ENCODE measurements at places on chromosomes 13 and 19.

DNA sequence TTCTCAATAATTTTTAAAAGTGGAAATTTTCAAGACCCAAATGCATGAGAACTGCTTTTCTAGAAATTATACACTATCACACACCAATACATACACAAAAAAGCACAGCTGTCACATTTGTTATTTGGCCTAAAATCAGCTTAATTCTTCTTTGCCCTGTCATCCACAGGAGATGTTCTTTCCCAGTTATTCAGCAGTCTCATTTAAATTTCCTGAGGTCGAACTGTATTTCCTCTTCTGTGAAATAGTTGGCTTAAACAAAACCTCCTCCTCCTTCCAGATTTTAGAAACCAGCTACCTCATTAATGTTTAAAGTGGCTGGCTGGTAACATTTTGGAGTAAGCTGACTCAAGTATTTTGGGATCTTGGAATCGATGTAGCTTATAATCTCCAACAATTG, 39.1 kb downstream of the SMAD9 start:
- peak; percentile 24 for DNase-seq

GRCh38 chr19:46728208-46728607, 11.3 kb upstream of the PRKD2 start:
- DNase-seq, result no peak

GRCh38 chr19:58093071-58093470, 5.0 kb downstream of the ZSCAN18 start:
- DNase-seq, result no peak

DNA sequence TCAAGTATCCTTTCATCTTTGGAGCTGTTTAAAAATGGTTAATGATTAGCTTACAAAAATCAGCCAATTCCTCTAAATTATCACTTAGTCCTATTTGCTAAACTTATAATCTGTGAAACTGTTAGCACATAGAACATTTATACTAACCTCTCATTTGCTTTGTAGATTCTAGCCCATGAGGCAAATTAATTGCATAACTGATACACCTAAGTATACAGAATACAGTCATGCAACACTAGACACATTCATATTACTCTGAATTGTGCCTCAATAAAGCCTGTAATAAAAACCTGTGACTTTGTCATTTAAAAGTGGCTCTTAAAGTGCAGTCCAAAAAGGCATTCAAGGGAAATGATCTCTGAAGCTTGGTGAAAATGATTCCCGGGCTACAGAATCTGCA, 21.0 kb downstream of the SERPINE3 start:
- no peak for DNase-seq

DNA sequence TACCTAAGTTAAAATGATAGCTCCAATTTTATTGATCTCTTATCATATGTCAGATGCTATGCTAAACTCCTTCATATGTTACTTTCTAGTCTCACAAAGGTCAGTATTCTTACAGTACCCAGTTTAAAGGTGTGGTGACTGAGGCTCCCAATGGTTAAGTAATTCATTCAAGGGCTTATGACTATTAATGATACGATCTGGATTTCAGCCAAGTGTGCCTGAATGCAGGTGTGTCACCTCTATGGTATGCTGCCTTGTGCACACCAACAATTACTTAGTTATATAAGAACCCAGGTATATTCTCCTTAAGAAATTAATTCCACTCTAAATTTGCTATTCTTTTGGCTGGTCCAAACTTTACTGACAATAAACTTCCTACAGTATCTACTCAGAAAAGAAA, 84.6 kb upstream of the TRPC4 start:
- DNase-seq, result no peak

DNA sequence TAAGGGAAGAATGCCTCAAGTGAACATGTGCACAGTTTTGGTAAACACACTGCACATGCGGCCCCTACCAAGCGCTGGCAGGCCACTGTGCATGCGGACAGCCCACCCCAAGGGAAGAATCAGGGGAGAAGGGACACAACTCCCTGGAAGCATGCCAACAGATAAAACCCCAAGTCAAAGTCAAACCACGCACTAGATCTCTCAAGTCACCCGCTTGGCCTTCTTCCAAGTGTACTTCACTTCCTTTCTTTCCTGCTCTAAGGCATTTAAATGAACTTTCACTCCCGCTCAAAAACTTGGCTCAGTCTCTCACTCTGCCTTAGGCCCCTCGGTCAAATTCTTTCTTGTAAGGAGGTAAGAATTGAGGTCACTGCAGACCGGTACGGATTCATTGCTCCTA, 4.6 kb upstream of the RFXAP start:
- DNase-seq, result no peak

DNA sequence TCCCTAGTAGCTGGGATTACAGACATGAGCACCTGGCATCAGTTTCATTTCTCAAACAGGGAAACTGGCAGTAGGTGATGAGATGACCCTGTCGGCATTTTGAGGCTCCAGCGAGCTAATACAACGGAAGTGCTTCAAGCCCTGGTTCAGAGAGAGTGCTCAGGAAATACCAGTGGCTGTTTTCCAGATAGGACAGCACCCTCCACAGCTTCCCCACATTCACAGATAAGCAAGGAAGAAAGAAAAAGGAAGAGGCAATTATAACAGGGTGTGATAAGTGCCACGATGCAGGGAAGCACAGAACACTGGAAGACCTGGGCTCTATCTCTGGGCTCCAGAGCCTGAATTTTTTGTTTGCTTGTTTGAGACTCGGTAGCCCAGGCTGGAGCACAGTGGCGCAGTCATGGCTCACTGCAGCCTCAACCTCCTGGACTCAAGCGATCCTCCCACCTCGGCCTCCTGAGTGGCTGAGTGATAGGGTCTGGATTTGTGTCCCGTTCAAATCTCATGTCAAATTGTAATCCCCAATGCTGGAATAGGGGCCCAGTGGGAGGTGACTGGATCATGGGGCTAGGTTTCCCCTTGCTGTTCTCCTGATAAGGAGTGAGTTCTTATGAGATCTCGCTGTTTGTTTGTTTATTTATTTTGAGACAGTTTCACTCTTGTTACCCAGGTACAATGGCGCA, 43.5 kb downstream of the PIN1 start:
- DNase-seq, result no peak

DNA sequence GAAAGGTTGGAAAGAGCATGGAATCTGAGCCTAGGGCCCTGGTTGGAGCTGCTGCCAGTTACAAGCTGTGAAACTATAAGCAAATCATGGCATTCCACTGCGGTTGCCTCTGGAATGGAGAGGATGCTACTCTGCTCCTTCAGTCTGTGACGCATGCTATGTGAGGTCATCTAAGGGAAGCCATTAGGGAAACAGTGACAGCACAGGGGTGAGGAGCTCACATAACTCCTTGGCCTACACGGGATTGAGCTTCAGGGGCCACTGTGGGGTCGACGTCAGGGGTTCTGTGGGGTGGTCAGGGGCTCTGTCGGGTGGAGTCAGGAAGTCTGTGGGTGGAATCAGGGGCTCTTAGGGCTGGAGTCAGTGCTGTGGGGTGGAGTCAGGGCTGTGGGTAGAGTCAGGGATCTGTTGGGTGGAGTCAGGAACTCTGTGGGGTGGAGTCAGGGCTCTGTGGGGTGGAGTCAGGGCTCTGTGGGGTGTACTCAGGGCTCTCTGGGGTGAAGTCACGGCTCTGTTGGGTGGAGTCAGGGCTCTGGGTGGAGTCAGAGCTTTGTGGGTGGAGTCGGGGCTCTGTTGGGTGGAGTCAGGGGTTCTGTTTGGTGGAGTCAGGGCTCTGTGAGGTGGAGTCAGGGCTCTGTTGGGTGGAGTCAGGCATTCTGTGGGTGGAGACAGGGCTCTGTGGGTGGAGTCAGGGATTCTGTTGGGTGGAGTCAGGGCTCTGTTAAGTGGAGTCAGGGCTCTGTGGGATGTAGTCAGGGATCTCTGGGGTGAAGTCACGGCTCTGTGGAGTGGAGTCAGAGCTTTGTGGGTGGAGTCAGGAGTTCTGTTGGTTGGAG, 35.8 kb upstream of the MEDAG start:
- peak; percentile 94 for DNase-seq

- peak; percentile 11 for DNase-seq
These were observed 88.0 kb downstream of the TBC1D4 start for GRCh38 chr13:75393839-75394520.

- no peak for DNase-seq
These were observed 326.2 kb upstream of the GPC6 start for GRCh38 chr13:92900446-92900845.

DNA sequence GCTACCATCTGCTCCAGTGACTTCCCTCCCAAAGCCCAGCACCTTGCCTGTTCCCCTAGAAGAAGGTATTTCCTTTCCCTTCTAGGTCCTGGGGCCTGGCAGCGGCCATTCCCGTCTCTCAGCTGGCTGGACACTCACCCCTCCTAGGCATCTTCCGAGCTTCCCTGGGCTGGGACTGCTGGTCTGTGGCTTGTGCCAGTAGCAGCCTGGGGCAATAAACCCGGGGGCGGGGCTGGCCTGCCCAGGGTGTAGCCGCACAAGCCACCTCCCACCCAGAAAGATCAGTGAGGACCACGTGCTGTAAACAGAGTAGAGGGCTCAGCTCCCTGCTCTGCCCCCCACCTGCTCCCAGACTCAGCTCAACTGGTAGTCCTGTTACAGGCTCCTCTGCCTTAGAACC, 15.0 kb downstream of the LIPE start:
- no peak for DNase-seq

DNA sequence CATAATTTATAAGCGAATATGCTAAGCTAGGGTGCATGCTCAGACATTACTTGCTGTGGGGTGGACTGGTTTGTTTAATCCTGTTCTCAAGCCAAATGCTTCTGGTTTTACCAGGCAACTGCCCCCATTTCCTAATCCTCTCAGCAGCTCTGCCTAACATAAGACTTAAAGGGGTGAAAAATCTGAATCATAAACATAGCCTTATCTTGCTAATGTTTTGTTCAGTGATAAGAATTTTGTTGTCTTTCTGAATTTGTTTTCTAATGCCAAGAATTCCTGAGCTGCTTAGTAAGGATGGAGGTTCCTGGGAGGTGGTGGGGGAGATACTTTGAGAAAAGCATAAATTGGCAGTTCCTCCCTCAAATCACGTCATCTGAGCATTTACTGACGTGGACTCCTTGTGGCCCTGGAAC, 42.7 kb downstream of the ING1 start:
- no peak for DNase-seq

DNA sequence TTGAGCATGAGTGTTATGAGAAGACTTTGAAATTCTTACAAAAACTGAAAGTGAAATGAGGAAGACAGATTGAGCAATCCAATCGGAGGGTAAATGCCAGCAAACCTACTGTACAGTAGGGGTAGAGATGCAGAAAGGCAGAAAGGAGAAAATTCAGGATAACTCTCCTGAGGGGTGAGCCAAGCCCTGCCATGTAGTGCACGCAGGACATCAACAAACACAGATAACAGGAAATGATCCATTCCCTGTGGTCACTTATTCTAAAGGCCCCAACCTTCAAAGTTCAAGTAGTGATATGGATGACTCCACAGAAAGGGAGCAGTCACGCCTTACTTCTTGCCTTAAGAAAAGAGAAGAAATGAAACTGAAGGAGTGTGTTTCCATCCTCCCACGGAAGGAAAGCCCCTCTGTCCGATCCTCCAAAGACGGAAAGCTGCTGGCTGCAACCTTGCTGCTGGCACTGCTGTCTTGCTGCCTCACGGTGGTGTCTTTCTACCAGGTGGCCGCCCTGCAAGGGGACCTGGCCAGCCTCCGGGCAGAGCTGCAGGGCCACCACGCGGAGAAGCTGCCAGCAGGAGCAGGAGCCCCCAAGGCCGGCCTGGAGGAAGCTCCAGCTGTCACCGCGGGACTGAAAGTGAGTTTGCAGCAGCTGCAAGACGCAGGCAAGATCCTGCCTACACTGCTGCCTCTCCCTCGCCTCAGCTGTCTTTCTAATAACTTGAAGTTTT, at the start of gene TNFSF13B:
Gene TNFSF13B, plus strand, starts transcription at position 118 of the 728 bp plus-strand sequence. Its CDS starts 178 bp downstream, at position 296.
- DNase-seq, result peak; percentile 13

- DNase-seq, result peak; percentile 64
These were observed 24.2 kb downstream of the RANBP3 start for GRCh38 chr19:5953680-5954213.

DNA sequence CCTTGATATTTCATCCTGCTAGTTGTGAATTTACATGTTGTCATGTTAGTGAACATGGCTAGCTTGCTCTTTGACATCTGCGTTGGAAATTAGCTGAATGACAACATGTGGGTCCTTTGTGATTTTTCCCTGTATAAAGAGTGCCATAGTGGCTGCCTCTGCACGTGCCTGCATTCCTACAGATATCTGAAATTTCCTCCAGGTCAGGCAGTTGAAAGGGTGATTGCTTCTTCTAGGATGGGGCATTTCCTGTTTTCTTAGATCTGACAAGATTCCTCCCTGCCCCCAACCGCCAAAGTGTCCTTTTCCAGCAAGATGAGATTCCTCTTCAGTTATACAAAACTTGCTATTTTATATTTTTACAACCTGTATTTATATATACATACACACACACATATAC, 8.8 kb downstream of the ZNF525 start:
- DNase-seq, result no peak

GRCh38 chr13:76878043-76878442, 8.2 kb downstream of the KCTD12 start:
- no peak for DNase-seq

GRCh38 chr19:58338825-58339558, 12.2 kb downstream of the ZSCAN22 start:
- DNase-seq, result no peak

DNA sequence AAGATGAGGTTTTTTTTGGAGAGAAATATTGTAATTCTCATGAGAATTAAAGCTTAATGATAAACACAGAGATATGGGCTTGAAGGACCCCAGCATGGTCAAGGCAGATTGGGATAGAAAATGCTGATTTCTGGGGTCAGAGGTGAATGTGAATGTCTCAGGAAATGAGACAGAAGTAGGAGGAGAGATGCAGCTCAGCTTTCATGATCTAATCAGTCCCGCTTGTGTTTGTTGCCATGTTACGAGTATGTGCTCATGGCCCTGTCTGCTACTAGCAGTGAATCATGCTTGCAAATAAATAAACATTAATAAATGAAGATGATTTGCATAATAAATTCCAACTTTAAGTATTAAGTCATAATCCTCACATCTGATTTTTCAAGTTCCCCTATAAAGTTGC, 23.0 kb upstream of the NDFIP2 start:
- DNase-seq, result peak; percentile 71

DNA sequence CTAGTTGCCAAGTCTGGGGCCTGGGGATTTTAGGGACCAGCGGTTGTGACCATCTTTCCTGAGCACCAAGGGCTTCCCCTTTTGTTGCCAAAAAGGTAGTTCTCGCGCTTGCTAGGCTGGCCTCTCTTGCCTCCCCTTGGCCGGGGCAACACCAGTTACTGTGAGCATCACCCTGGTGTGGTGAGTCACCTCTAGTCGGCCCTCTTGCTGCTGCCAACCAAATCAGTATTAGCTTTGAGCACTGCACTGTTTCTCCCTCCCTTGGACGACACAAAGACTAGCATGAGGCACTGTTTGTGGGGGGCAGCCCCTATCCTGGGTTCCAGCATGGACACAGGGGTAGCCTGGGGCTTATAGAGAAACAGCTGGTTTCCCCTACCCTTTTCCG, 6.9 kb downstream of the SYDE1 start:
- peak; percentile 73 for DNase-seq

All from AG08395 (cell line).